Activated naive CD4-positive, alpha-beta T cell (primary cell): ENCODE measurements at places on chromosomes 12 and 14.

- DNase-seq: no peak
Measured at GRCh38 chr12:63844391-63845341, at the start of gene SRGAP1. Gene SRGAP1 (plus strand): TSS chr12:63844700. CDS start chr12:63844817, 117 bp downstream.

DNA sequence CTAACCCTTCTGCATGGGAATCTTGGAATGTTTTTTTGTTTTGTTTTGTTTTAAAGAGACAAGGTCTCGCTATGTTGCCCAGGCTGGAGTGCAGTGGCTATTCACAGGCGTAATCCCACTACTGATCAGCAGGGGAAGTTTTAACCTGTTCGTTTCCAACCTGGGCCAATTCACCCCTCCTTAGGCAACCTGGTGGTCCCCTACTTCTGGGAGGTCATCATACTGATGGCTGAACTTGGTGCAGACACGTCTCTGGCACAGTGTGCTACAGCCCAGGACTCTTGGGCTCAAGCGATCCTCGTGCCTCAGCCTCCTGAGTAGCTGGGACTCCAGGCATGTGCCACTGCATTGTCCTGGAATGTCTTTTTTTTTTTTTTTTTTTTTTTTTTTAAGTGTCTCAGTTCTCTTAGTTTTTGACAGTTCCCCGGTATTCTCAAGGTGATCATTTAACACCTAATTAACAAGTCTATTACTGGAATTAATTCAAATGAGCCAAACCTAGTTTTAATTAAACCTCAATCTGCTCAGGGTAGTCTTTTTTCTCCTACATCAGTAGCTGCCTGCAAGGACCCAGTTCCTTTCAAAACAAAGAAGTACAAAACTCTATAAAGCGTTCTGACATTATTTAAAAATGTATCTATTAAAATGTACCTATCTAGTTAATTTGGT lies 49.0 kb upstream of the ISM2 start:
- no peak for DNase-seq

- no peak for DNase-seq
Measured at GRCh38 chr12:10540776-10541205, 35.1 kb downstream of the EIF2S3B start.

DNA sequence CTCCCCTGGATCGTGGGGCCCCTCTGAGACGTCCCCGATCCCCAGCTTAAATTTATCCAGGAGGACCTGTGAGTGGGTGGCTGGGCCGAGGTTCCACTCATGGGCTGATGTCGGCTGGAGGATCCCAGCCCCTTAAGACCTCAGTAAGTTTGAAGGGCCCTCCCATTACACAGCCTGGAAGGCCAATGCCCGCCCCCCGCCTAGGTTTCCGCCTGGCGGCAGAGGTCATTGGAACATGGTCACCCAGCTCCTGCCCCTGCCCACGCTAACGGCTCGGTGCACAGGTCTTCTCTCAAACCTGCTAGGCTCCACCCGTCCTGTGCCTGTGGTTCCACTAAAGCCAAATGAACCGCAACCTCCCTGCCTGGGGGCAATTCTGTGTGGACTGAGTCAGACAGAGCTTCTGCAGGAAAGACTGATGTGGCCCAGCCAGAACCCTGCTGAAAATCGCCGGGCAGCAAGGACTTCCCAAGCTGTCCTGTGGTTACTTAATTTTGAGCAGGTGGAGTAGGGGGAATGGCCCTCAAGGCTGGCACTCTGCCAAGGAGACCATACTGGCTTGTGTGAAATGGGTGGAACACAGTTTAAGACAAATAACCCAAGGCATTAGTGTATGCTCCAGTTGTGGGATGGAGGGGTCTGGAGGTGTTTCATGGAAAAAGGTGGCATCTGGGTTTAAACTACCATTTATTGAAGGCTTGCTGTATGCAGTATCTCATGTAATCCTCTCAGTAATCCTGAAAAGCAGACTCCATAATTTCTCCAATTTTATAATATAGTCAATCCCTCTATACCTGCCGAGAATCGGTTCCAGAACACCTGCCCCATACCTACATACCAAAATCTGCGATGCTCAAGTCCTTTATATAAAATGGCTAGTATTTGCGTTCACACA lies 903 bp upstream of the NT5DC3 start:
- no peak for DNase-seq
